ENCODE measurements at places on chromosomes 11 and 22.

- DNase-seq = no peak
These were observed 2.1 kb upstream of the CRACR2B start for GRCh38 chr11:825366-826226.

DNA sequence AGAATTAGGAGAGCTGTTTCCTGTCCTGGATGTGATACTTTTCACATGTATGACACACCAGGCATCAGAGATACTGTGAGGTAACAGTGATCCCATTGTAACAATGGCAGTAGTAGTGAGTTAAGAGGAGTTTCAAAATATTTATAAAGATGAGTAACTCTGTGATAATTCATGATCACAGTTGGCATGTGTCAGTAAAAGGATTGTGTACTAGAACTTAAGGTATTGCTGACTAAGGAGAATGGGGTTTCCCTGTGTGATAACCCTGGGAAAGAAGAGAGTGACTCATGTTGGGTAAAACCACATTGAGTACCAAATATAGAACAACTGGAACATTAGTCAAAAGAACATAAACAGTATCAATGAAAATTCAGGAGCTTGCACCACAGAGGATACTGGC, 22.9 kb upstream of the SLC5A1 start:
- DNase-seq = no peak

GRCh38 chr22:36571991-36572390, 43.0 kb upstream of the EIF3D start:
- no peak for DNase-seq

- no peak for DNase-seq
These were observed 335.5 kb upstream of the CHORDC1 start for GRCh38 chr11:90558328-90558865.

DNA sequence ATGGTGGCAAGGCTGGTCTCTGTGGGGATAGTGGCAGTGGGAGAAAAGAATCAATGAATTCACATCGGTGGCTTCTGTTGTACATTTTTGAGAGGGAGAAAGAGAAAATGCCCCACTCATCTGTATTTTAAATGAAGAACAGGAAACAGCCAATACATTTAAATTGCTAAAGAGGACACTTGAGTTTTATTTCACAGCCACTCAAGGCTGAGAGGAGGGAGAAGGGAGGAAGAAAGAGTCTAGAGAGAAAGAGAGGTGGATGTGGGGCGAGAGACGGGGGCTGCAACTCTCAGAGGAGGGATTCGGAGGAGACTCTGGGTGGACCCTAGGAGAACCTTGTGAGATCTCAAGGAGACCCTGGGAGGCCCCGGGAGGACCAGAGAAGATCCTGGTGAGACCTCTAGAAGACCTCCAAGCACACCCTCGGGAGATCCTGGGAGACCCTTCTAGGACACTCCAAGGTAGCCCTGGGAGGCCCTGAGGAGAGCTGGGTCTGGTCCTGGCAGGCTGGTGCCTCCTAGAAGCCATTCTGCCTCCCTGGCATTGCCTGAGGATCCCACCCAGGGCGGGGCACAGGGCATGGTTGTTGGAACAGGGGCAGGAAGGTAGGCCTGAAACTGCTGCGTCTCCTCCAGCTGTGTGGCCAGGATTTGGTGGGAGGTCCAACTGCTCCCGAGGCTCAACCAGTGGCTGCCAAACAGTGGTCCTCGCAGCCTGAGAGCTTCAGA, 91.0 kb upstream of the SHISAL1 start:
- DNase-seq = no peak

DNA sequence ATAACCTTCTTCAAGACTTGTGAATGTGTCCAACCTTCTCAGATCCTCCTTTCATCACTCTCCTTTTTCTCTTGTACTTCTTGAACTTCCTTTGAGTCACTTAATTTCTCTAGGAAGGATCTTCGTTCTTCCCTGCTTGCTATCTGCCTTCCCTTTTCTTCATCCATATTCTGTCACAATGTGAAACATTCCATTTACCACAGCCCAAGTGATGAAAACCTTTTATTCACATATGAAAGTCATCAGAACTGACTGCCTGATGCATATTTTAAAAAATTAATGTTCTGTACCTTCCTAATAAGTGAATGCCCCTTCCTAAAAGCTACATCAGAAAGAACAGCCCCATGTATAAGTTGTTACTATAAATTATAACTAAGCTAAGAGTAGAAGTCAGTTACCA, 520.4 kb upstream of the LUZP2 start:
- no peak for DNase-seq

- no peak for DNase-seq
These were observed 523.8 kb downstream of the BRD1 start for GRCh38 chr22:49303781-49304461.

- DNase-seq = no peak
These were observed 59.8 kb downstream of the LUZP2 start for GRCh38 chr11:24556693-24557092.

DNA sequence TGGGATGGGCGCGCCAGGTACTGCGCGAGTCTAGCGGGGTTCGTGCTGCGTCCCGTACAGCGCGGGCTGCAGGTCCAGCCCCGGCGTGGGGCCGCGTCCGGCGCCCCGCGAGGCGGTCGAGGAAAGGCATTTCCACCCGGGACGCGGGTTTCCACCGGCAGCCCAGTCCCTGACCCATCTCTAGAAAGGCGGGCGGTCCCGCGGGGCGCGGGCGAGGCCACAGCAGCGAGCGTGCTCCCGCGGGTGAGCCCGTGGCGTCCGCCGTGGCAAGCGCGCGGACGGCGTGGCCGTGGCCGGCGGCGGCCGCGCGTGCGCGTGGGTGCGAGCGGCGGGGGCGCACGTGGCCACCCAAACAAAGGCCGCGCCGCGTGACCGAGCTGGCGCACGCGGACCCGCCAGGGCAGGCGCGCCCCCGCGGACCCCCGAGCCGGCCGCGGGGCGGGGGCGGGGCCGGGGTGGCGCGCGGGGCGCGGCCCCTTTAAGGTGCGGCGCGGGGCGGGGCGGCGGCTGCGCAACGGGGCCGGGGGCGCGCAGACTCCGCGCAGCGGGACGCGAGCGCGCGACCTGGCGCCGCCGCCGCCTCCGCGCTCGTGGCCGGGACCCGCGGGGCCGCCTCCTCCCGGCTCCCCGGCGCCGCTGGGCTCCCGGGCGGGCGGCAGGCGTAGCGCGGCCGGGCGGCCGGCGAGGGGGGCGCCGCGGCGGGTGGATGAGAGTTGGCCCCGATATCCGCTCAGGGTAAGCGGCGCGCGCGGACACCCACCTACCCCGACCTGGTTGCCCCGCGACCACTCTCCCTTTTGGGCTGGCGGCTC, 39.3 kb upstream of the CELSR1 start:
- peak; percentile 37 for DNase-seq

GRCh38 chr22:33332538-33332937, 274.4 kb upstream of the SYN3 start:
- DNase-seq = no peak

GRCh38 chr22:41482319-41482935, 13.5 kb downstream of the ACO2 start:
- no peak for DNase-seq

GRCh38 chr11:95076416-95076815, 9.7 kb downstream of the SRSF8 start:
- no peak for DNase-seq

- DNase-seq = no peak
These were observed 21.9 kb downstream of the OTOG start for GRCh38 chr11:17568944-17569343.
